ENCODE measurements at places on chromosomes 5 and 9. TPM values are rescaled to one million over a fixed set of nuclear protein-coding genes. Genes with fewer than 3 reads are reported as not detected.

DNA sequence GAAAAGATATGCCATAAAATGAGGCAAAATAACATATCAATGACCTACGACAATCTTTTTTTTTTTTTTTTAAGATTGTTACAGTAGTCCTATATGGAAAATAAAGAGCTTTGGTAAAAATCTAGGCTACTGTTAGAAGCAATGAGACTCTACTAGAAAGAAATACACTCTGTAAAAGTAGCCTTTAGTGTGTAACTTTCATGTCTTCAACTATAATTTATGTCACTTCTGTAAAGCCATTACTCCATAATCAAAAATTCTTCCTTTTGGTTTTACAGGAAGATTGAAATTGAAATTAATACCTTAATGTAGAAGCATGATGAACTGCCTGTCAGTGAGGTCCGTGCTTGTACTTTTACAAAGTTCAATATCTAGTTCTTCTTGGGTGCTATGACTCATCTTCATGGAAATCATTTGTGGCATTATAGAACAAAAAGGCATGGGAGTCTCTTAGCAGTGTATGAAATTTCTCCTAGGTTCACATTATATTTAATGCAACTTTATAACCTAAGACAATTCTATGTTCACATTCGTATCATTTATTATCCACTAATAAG is 1393.1 kb downstream of the EFNA5 start:
- DNase-seq = no peak

GRCh38 chr5:179379321-179379890 is 34.1 kb upstream of the ADAMTS2 start:
- no peak for DNase-seq

- DNase-seq = no peak
Measured at GRCh38 chr9:69420611-69421270, 95.7 kb downstream of the ENTREP1 start.

- DNase-seq = no peak
Measured at GRCh38 chr9:21287280-21287679, 17.8 kb downstream of the IFNA5 start.

Gene IFNB1
- polyA plus RNA-seq = not detected

Gene ZDHHC11
- polyA plus RNA-seq = 2.1 TPM

Gene DNAI1
- polyA plus RNA-seq = not detected

Gene GARIN3
- polyA plus RNA-seq = not detected

Data from spleen (tissue), 13 donors.